ENCODE measurements at places on chromosomes 6 and 20.

DNA sequence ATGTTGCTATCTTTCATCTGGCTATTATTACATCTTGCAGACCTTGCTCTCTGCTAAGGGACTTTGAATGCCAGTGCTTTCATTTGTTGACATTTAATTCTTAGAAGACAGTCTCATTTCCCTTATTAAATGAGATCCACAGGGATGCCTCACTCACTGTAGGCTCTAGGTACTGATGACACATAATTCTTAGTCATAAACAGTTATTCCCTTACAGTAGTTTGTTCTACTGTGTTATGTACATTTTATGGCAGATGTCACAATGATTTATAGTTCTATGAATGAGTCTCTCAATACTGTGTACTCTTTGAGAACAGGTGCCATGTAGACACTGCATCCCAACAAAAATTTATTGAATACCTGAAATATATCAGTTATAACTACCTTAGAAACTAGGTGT, 70.3 kb downstream of the FAM83B start:
- no peak for DNase-seq

- DNase-seq = no peak
Measured at GRCh38 chr20:11153819-11154218, 480.0 kb upstream of the JAG1 start.

- DNase-seq = peak; percentile 48
Measured at GRCh38 chr6:127120023-127120786, 1.7 kb downstream of the RSPO3 start.

- no peak for DNase-seq
Measured at GRCh38 chr20:2838170-2838797, 2.2 kb downstream of the PCED1A start.

- DNase-seq = no peak
Measured at GRCh38 chr6:142740449-142740848, 204.5 kb downstream of the HIVEP2 start.

- peak; percentile 89 for DNase-seq
Measured at GRCh38 chr6:130365166-130366106, at the start of gene TMEM200A. Gene TMEM200A, plus strand, starts transcription at chr6:130366017. Its CDS starts 74,406 bp downstream, at chr6:130440423.

DNA sequence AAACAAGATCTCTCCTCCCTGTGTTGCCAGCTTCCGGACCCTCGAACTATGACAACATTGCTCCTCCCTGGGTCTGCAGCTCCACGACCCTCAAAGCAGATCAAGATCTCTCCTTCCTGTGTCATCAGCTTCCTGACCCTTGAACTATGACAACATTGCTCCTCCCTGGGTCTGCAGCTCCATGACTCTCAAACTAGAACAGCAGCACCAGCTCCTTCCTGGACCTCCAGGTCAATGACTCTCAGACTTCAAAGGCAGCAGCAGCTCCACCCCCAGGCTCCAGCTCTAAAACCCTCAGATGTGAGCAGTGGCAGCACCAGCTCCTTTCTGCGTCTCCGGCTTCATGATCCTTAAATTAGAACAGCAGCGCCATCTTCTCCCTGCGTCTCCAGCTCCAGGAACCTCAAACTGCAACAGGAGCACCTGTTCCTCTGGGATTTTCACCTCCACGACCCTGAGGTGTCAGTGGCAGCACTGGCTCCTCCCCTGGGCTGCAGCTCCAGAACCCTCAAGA, 341.0 kb upstream of the SULF2 start:
- DNase-seq = no peak

GRCh38 chr6:7324520-7324919, 11.5 kb upstream of the SSR1 start:
- DNase-seq = no peak

DNA sequence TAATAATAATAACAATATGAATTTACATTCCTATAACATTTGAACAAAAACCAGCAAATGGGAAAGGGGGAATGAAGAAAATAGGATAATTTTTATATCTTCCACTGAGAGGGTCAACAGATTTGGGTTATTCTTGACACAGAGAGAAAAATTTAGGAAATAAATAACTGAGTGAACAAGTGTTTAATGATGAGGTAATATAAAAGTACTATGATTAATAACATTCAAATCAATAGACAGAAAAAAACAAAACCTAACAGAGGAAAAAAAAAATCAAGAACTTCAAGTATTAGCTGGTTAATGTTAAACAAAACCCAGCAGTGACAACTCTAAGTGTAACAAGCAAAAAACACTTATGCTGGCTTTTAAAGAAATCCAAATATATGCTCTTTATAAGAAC, 66.5 kb downstream of the LCA5 start:
- no peak for DNase-seq

DNA sequence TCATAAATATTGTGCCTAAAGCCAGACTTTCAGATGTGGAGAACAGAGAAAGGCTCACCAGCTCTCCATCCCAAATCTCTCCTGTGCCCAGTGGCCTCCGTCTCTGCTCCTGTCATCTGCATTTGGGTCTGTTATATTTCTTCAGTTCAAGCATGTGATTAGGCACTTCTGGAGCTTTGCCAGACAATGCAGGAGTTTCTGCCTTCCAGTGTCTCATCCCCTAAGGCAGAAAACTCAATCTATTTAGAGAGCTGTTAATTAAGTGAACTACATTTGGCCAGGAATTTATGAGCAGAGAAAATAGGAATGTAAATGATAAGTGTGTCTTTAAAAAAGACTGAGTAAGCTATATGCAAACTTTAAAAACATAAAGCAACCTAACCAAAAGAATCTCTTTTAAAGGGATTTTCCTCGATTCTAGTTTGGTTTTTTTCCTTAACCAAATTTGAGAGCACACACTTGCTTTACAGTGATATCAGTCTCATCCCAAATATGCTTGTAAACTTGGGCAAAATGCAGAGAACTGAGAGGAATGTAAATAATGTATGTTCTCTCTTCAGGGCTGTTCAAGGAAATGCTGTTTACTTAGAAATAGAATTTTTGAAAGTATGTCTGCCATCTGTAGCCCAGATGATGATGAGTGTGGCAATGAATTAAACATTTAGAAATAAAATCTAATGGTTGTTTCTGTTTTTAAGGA, 113.9 kb downstream of the ELOVL4 start:
- DNase-seq = no peak

- DNase-seq = no peak
Measured at GRCh38 chr20:24747881-24748595, 201.0 kb upstream of the CST7 start.

GRCh38 chr6:127959869-127960268, 59.0 kb upstream of the THEMIS start:
- DNase-seq = no peak

All from nephron progenitor cell (in vitro differentiated cells).